Neuronal stem cell (in vitro differentiated cells): ENCODE measurements at places on chromosomes 16 and 17.

GRCh38 chr17:52147872-52148271 is 10.6 kb downstream of the CA10 start:
- DNase-seq, result no peak

GRCh38 chr17:80322864-80323263 is 62.2 kb downstream of the RNF213 start:
- no peak for DNase-seq

- DNase-seq, result no peak
These were observed 1327.5 kb upstream of the CDH8 start for GRCh38 chr16:63363738-63364137.

- no peak for DNase-seq
These were observed 55.3 kb downstream of the CLUH start for GRCh38 chr17:2656283-2656682.

GRCh38 chr17:31275116-31275515 is 21.9 kb downstream of the OMG start:
- no peak for DNase-seq

- peak; percentile 75 for DNase-seq
These were observed 254.4 kb downstream of the C16orf95 start for GRCh38 chr16:87062569-87063442.

- DNase-seq, result peak; percentile 65
These were observed 14.2 kb upstream of the RIPOR1 start for GRCh38 chr16:67514382-67514828.

DNA sequence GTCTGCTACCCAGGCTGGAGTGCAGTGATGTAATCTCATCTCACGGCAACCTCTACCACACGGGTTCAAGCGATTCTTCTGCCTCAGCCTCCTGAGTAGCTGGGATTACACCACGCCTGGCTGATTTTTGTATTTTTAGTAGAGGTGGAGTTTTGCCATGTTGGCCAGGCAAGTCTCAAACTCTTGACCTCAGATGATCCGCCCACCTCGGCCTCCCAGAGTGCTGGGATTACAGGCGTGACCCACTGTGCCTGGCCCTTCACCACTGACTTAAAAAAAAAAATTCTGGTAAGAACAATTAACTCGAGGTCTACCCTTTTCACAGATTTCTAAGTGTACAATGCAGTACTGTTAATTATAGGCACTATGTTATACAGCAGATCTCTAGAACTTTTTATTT is 279.4 kb downstream of the PARN start:
- no peak for DNase-seq

DNA sequence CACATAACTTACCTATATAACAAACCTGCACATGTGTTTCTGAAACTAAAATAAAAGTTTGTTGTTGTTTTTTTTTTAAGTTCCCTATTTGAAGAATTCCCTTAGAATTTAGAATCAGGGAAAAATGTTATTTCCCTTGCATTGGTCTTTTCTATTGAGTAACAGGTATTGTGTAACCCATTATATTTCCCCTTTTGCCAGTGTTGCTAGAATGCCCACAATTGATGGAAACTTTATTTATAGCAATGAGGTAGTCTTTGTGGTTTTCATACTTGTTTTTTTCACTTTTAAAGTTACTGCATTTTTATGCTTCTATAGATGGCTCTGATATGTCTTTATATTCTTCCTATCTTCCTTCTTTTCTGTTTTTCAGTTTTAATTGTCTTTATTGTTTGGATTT is 3.9 kb downstream of the NLRP1 start:
- no peak for DNase-seq

DNA sequence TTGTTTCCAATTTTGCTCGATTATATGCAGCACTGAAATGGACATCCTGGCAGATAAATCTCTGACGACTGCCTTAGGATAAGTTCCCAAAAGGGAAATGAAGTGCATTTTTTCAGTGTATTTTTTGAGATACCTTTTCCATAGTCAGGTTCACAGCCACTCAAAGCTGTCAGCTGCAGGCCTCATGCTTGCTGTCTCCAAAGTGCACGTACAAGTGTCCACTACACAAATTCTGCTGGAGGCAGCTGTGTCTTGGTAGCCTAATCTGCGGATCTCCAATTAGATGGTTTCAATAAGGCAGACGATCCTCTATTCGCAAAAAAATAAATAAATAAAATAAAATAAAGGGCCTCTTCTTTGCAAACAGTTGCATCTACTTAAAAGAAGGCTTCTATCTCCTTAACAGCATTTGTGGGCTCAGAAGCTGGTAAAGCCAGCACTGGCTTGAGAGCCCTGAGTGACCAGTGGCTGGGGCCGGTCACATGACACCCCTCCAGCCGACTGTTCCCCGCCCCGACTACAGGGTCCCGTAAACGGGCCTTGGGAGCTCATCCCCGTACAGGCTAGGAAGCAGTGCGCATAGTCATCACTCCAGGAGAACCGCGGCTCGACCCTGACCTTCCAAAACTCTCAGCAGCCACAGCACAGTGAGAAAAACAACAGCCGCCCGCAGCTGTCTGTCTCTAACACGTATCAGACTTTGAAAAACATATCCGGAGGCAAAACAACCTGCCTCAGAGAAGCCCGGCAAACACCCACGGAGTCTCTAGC is 18.8 kb downstream of the RPH3AL start:
- DNase-seq, result no peak

DNA sequence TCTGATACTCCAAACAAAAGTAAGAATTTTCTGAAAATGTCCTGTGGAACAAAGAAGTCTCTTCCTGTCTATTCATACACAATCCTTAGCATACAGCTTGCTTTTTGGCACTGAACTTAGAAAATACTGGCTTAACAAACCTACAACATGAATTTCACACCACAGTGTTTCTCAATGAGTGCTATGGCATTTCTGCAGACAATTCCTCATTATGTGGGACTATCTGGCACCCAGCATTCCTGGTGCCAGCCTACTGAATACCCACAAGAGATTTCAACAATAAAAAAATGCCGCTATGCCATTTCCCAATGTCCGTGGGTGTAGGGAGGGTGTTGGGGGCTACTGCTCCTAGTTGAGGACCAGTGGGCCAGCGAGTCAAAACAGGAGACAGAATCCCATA is 62.1 kb downstream of the ZNF652 start:
- DNase-seq, result no peak

DNA sequence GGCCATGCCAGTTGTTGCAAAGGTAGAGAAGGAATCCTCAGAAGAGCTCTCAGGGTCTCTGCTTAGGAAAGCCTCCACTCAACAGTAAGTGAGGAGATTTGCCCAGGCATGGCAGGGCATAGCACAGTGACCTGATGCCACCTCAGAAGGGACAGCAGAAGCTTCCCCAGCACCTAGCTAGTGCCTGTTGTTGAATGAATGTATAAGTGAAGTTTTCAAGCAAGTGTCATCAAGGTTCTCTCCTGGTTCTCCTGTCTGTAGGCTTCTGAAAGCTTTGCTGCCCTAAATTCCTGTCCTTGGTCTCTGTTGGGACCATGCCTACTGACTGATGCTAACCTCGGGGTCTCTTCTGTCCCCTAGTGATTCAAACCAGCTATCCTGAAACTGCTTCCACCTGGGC is 114.9 kb upstream of the TBX2 start:
- DNase-seq, result no peak
